ENCODE measurements at places on chromosomes 7 and 10. TPM values are rescaled to one million over a fixed set of nuclear protein-coding genes. Genes with fewer than 3 reads are reported as not detected.

DNA sequence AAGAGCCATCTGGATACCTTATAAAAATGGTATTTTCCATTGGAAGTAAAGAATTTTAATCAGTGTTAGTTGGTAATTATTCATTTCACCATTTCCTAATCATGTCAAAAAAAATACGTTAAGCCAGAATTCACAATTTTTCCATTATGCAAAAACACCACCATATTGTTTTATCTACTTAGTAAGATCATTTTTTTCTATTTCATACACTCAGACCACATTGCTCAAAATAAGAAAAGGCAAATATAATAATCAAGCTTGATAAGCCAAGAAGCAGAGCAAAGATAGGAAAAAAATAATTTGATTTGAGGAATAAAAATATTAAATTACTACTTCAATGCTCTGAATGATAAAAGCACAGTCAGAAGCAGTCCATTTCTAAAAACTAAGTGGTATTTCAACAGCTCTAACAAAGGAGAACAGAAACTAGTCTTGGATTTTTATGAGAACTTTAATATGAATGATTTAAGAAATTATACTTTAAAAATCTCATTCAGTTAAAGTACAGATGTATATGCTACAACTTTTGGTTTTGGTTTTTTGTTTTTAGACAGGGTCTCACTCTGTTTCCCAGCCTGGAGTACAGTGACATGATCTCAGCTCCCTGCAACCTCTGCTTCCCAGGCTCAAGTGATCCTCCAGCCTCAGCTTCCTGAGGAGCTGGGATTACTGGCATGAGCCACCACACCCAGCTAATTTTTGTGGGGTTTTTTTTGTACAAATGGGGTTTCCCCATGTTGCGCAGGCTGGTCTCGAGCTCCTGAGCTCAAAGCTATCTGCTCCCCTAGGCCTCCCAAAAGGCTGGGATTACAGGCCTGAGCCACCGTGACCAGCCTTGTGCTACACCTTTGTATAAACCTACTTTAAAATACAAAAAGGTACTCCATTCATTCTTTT is 46.6 kb downstream of the LRRN3 start:
- DNase-seq, result peak; percentile 68

GRCh38 chr10:86285136-86285790 is 81.3 kb downstream of the GRID1 start:
- peak; percentile 36 for DNase-seq

DNA sequence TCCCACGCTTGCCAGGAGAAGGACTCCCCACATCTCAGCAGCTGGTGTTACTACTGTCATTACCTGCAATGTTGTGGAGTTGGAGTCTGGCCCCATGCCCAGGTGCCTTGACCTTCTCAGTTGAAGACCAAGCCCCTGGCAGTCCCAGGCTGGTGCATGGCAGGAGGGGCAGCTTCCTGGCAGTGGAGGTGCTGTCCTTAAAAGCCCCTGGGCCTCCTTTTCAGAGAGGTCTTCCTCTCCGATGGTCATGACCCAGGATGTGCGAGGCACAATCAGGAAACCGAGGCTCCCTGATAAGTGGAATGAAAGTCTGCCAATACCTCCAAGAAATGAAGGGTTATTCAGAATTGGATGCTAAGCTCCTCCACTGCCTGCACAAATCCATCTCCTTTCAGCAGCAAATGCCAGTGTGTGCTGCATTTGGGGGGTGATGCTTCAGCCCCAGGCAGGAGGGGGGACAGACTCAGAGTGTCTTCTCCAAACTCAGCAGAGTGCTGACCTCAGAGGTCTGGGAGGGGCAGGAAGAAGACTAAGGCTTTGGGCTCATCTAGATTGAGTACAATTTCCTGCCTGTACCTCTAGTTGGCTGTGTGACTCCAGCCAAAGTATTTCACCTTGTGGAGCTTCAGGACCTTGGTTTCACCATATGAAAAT is 97.0 kb upstream of the DDC start:
- no peak for DNase-seq

- DNase-seq, result no peak
Measured at GRCh38 chr7:101869901-101870290, 52.5 kb downstream of the CUX1 start.

The EBF3 gene
- not detected for total RNA-seq

The C7orf57 gene
- 0.34 TPM for total RNA-seq

All from SJSA1 (cell line).